ENCODE measurements at places on chromosomes 2 and 18.

GRCh38 chr18:59822612-59823550 lies 76.9 kb upstream of the PMAIP1 start:
- DNase-seq, result no peak

DNA sequence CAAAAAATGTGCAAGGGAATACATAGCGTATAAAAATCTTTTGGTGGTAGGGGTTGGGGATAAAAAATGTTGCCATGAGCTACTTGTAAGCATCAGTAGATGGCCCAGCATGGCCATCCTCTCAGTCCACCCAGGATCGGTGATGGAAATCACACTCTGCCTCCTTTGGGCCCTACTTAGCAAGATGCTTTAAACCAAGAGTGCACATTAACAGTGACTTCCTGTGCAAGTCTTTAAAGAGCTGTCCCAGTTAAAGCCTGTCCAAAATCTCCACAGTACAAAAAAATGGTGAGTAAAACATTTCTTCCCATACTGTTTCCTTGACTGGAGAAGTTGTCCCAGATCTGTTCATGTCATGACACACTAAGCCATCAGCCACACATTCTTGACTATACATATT lies 18.0 kb downstream of the ANKRD44 start:
- DNase-seq, result no peak

GRCh38 chr2:204299766-204300165 lies 245.5 kb upstream of the PARD3B start:
- no peak for DNase-seq

DNA sequence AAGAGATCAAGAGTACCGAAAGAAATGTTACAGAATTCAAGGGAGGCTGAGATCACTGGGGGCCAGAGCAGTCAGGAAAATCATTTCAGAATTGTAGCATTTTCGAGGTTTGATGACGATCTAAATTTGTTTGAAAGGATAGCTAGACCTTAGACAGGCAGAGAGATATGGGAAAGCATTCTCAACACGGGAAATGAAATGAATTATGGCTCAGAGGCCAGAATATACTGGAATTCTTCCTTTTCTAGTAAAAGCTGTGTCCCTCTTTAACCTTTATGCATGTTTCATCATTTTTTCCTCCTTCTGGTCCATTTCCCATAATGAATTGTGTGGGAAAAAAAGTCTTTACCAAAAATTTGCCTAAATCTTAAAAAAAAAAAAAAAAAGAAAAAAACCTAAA lies 78.8 kb downstream of the NABP1 start:
- DNase-seq, result no peak

DNA sequence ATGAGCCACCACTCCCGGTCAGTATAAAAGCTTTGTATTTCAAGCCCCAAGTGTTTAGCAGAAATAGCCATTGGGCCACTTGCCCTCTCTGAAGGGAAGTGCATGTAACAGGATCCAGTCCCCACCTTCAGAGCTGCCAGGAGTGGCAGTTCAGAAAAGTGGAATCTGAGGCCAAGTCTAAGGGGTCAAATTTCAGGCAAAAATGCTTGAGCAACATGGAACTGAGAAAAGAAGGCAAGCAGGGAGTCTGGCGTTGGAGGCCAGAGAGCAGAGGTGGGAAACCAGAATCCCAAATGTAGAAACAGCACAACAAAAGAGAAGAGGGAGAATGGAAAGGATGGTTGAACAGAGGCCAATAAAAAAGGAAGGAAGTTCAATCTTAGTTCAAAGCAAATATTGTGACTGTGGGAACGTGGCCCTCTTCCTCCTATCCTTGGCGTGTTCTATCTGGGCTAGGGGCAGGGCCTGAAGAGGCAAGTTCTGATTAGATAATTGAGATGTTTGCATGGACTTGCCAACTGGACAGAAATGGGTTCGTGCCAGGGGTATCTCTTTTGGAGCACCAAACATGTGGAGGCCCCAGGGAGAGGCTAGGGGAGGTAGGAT lies 102.2 kb downstream of the AP1S3 start:
- DNase-seq, result no peak

GRCh38 chr2:181306785-181307184 lies 150.4 kb upstream of the ITGA4 start:
- DNase-seq, result no peak

DNA sequence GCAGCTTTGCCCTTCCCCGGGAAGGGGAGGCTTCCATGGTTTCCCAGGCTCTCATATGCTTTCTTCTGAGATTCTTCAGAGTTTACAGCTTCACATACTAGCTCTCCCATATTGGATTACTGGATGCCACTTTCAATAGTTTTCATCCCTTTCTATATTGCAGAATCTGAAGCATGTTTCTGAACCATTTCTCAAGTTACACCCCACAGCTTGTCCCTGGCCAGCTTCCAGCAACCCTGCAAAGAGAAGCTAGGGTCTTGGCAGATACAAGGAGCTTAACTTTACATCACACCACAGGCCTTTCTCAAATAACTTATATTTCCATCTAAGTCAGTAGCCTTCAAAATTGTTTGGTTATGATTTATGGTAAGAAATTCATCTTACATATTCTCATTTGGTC lies 39.6 kb downstream of the LHCGR start:
- no peak for DNase-seq

DNA sequence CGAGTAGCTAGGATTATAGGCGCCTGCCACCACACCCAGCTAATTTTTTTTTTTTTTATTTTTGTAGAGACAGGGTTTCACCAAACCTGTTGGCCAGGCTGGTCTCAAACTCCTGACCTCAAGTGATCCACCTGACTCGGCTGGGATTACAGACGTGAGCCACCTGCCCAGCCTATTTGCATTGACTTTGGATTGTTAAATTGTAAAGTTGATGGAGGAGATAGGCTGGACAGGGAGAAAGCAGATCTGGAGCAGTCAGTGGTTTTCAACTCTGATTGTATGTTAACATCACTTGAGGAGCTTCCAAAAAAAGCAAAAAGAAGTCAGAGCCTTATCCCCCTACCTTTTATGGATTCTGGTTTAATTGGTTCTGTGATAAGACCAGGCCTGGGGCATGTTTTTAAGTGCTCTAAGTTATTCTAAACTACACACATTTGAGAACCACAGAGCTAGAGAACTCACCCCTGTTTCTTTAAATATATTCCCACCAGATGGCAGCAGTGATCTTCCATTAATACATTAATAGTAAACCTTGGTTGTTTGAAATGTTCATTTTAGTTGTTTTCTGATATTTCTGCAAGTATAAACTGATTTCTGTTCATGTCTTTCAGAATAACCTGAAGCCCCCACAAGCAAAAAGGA lies 7.5 kb downstream of the C2orf49 start:
- no peak for DNase-seq

DNA sequence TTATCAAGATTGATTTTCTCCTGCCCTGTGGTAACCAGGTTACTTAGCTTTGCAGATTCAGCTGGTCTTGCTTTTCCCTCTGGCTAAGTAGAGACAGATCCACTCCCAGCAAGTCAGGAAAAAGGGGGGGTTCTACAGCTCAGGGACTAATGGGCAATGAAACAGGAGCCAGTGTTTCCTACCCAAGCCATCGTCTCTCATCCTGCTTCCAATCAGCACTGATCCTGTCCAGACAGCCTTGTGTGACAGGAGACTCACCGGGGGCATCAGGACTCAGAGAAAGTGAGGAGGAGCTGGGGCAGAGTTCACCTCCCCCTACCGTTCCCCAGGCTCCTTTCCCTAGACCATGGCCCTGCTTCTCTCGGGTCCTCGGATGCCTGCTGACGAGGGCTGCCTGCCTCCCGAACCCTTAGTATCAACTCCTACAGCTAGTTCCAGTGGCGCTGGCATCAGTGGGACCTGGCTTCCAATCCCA lies 307.6 kb downstream of the ALK start:
- DNase-seq, result no peak

DNA sequence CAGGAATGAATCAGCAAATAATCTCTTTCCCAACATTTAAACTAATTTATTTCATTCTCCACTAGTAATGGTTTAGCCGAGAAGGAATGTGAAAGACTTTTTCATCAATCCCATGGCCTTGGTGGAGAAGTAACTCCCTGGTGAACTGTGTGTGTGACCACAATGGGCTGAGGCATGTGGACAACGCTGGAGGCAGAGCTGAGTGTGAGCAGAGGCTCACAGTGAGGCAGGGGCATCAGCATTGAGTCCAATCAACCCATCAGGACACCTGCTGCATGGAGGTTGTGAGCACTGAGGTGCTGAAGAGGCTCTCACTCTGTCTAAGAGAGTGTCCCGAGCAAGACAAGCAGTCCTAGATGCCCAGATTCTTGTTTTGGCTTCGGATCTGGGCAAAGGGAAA lies 78.6 kb downstream of the ZNF519 start:
- DNase-seq, result no peak

DNA sequence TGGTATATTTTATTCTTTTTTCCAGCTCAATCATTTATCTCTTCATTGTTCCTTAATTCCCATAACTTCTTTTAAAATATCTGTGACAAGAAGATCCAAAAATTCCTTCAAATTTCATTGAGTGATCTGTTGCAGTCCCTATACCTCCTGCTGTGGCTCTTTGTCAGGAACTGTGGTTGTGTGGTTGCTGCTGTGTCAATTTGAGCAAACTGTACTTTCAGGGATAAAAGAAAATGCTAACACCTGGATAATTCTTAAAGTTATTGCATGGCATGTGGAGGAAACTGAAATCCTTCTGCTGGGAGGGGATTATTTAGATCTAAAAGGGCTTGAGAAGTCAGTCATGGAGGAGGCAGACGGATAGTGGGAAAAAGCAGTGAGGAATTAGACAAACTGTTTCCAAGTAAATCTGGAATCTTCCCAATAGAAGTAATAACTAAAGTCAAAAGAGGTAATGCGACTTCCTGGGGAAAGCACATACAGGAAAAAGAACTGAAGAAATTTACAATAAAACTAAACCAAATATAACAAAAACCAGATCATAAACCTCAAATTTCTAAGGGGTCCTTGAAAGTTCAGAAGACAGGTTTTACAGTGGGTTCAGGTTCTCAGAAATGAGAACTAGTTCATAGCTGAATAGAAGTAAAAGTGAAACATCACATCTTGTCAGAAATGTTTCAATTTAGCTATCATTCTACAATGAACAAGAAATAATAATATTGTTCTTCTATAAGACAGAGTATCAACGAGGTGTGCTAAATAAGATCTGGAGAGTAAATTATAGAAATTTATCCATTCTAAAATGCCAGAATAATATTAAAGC lies 33.5 kb upstream of the CD226 start:
- DNase-seq, result no peak

DNA sequence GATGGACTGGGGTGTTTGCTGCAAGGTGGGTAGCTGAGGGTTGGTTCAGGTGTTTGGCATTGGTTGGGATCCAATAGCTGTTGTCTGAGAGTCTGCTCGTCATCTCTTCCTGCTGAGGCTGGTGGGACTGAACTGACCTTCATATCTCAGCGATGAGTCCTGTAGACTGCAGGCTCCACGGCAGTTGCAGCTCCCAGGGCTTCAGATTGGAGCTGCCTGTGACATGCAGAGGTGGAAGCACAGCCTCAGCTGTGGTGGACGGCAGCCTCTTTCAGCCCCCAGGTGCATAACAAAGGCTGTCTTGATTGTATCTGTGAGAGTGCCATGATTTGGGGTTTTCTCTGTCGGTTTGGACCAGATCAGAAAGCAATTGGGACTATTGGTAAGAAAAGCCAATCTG lies 3.9 kb upstream of the IL1R2 start:
- DNase-seq, result no peak

DNA sequence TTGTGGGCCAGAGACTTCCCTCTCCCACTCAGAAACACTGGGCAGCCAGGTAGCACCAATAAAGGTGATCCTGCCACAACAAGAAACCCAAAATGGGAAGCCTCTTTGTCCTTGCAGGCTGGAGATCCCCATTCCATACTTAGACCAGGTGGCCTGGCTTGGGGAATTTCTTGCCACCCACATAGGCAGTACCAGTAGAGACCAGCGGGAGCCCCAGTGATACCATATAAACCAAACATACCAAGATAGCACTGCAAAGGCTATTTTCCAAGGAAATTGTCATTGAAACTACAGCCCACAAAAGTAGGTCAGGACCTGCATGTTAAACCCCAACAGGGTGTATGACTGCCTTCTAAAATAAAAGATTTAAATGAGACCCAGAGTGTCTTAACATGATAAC lies 171.6 kb downstream of the DIS3L2 start:
- no peak for DNase-seq

- DNase-seq, result no peak
These were observed 31.6 kb upstream of the MAP3K20 start for GRCh38 chr2:173043897-173044519.

GRCh38 chr2:202037086-202037485 lies 3.4 kb downstream of the FZD7 start:
- no peak for DNase-seq

GRCh38 chr2:136171223-136171622 lies 53.3 kb upstream of the CXCR4 start:
- DNase-seq, result no peak

GRCh38 chr2:167592441-167592840 lies 655.0 kb downstream of the STK39 start:
- no peak for DNase-seq

DNA sequence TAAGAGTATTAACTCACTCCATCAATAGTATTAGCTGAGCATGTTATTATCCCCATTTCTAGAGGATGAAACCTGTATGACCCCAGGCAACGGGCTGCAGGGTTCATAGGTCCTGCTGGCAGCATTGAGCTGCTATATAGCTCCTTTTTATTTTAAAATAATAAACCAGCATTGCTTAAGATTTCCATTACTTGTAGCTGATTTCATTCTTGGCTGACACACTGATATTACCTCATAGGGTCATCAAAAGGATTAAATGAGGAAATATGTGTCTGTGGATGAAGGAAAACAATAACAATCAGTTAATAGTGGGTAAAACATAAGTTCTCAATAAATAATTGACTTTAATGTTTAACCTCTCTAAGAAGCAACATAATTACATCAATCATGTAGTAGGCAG lies 48.3 kb upstream of the NRP2 start:
- DNase-seq, result no peak

- DNase-seq, result no peak
These were observed 26.9 kb downstream of the MBP start for GRCh38 chr18:77105680-77106079.

GRCh38 chr2:188042412-188042811 lies 249.3 kb upstream of the GULP1 start:
- DNase-seq, result no peak

DNA sequence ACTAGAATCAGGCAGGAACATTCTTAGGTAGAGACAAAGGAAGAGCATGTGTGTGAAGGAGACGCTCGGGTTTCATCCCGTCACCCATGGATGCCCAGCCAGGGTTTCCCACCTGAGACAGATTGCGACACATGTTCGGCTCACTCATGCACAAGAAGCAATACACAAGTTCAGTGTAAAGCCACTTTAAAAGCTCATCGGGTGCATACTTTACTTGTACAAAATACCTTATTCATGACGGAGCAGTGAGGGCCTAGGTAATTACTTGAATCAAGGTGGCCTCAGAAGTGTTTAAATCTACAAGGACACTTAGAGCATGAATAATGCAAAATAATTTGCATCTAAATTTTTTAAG lies 42.0 kb downstream of the ZEB2 start:
- DNase-seq, result no peak

- no peak for DNase-seq
These were observed 287.3 kb upstream of the NCKAP5 start for GRCh38 chr2:133855526-133855925.

- peak; percentile 30 for DNase-seq
These were observed 177.4 kb downstream of the TWIST2 start for GRCh38 chr2:239025096-239025801.
